HEK293T (cell line): ENCODE measurements at places on chromosomes 6 and 20.

DNA sequence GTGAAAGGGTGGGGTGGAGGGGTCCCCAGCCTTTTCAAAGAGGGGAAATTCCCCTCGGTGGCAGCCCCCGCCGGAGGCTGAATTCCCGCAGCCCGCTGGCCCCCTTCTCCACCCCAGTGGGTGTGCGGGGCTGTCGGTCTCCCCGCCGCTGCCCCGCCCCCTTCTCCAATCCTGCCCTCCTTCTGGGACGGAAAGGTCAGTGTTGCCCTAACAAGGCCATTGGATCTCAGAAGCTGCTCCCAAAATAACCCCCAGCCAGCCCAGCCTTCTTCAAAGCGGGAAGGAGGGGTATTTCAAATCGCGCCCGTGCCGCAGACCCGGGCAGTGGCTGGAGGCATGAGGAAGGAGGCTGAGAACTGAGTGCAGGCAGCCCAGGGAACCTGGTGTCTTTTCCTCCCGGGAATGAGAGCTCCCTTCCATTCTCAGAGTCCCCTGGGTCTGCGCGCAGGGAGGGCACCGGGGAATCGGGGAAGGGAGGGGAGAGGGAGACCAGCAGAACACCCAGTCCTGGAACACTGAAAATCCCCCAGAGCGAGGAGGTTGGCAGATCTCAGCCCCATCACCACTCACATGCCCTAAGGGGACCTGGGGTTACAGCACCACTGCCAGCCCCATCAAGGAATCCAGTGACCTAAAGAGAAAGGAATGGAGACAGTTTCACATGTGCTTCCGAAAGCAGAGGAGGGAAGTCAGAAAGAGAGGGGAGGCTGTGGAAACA, at the start of gene JPH2:
Gene JPH2 (minus strand): TSS at position 135 of the 718 bp plus-strand sequence. CDS start 483 bp downstream, outside the sequence.
- DNase-seq: no peak

- DNase-seq: peak; percentile 3
Observed at GRCh38 chr6:167704396-167704901, 122.3 kb upstream of the AFDN start.

DNA sequence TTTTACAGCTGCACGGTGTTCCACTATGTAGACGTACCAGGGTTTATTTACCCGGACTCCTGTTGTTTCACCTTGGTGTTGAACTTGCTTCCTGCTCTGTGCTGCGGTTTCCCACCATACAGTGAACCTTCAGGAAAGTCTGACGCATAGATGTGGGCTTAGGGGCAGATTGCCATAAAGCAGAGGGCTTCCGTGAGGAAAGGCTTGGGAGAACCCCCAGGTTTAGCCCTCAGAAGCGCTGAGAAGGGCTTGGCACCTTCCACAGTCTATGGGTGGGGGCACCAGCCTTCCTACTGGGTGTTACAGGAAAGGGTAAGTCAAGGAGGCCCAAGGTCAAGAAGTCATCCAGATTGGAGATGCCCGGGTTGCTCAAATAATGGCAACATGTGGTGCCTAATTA, 19.2 kb upstream of the MRPS18A start:
- no peak for DNase-seq

DNA sequence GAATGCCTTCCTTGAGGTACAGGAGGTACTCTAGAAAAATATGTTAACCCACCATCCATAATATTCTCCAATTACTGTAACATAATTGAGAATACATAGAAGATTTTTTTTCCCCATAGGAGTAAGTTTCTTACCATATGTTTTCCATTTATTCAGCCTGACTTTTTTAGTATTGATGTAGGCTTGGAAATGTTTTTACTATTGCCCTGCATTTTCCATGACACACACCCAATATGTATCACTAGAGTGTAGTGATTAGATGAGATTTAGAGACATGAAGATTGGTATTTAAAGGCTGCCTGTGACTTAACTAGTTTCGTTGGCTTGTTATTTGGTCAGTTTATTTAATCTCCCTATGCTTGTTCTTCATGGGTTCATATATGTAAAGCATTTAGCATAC, 39.5 kb downstream of the KCNQ5 start:
- DNase-seq: no peak

- no peak for DNase-seq
Observed at GRCh38 chr20:7505835-7506221, 434.4 kb downstream of the HAO1 start.

DNA sequence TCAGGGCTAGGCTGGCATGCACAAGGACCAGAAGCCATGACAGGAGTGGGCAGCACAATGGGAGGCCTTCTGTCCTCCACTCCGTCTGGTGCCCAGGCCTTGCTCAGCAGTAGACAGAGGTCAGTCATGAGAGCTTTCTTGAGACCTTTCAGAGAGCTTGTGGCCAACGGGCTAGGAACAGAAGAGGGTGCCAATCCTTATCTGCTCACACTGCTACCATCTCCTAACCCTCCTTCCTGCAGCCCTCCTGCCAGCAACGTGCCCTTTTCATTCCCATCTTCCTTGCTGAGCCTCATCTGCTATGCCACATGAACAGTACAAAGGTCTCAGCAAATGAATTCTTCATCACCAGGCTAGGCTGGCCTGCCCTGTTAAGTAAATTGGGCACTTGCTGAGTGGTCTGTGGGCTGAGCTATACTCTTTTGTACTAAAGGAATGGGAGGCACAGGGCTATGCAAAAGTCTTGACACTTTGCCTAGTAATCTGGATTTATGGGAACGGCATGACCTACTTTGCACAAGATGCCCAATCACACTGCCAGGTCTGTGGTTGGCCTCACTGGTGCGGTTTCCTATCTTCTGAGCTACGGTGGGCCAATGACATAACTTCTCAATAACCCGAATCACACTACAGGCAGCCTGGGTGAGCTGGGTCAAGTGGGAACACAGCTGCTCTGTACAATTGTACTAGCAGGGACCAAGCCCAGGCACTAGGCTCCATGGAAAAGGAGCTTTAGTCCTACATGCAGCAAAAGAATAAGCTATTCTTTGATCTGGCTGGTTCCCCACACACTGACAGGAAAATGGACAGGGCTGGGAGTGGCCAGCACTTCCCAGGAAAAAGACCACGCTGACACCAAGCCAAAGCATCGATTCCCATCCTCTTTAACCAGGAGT, 47.8 kb downstream of the ELOVL5 start:
- DNase-seq: no peak

GRCh38 chr6:91664327-91664959, 1077.6 kb upstream of the MAP3K7 start:
- no peak for DNase-seq

DNA sequence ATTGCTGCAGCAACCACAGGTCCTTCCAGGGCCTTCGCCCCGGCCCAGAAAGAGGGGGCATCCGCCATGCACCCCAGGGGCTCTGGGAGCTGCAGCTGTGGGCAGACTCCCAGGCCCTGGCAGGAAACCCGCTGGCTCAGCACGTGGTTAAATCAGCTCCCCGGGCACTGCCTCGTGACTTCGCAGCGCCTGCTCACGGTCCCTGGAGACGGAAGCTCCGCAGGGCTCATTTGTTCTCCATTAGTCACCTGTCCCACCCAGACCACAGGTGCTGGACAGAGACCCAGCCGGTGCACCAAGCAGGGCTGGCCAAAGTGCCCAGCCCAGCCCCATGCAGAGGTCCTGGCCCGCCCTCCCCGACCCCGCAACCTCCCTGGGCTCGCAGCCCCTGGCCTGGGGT, 14.7 kb downstream of the KCNQ2 start:
- no peak for DNase-seq

DNA sequence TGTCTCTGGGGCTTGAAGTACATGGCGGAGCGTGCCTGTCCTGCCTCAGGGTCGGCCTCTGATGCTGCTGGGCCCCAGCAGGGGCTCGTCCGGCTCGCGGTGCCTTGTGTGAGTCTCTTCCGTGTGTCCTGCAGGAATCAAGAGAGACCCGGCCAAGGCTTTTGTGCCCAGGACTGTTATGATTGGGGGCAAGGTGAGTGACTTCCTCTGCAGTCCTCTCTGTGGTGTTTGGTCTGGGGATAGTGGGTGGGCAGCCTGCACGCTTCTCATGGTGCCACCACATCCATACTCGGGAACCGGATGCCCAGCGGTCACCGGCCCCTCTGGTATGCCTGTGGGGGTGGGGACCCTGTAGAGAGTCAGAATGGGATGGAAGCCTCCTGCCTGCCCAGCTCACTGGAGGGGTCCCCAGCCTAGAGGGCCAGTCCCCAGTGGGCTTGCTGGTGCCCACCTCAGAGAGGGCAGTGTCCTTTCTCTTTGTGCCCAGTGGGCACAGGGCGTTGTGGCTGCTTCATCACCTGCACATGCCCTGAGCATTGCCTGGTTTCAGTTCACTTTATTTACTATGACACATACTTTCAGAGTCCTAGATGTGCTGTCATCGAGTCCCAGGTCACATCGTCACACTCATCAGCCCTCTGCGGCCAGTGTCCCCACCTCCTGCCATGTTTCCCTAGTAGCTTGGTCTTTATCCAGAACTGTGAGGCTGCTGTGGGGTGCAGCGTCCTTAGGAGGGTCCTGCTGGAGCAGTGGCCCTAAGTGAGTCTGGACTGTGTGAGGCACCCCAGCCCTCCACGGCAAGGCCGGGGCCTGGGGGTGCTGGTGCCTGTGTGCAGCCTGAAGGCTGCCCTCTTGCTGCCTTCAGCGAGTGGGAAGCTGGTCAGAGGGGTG, 40.7 kb downstream of the PYGB start:
- no peak for DNase-seq

GRCh38 chr6:82123632-82124031, 123.9 kb downstream of the IBTK start:
- DNase-seq: no peak

- peak; percentile 77 for DNase-seq
Observed at GRCh38 chr20:1802385-1803060, 92.7 kb upstream of the SIRPA start.

- DNase-seq: no peak
Observed at GRCh38 chr6:91149956-91150705, 563.3 kb upstream of the MAP3K7 start.

DNA sequence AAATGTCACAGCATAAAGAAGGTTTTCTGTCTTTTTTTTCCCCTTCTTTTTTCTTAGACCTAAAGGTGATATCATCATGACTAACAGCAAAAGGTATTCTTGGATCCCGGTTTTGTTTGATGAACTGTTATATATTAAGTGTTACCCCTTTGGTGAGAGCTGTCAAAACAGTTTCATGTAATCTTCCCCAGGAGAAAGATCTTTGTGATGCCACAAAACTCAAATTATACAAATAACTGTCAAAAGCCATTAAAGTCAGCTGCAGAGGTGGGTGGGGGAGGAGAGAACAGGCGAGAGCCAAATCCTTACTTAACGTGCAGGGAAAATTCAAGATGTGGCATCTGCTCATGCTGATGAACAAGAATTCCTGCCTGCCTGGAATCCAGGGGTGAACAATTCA, 258.2 kb downstream of the BMP7 start:
- DNase-seq: no peak

DNA sequence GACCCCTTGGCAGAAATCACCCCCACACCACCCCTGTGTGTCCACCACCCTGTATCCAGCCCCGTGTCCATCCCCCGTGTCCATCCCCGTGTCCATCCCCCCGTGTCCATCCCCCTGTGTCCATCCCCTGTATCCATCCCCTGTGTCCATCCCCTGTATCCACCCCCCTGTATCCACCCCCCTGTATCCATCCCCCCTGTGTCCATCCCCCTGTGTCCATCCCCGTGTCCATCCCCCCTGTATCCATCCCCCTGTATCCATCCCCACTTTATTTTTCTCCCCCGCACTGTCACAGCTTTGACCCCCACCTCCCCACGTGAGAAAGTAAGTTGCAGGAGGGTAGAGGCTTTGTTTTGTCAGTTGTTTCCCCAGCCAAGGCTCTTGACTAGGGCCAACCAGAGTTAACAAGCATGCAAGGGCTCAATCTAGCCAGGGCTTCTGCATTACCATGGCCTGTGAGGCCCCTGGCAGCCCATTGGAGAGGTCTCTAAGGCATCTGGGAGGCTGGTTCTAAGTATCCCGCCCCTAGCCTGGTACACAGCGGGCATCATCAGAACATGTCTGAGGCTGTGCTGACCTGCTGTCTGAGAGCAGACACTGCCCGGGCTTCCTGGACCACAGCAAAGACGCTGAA, 18.1 kb upstream of the SIRPA start:
- DNase-seq: peak; percentile 52

DNA sequence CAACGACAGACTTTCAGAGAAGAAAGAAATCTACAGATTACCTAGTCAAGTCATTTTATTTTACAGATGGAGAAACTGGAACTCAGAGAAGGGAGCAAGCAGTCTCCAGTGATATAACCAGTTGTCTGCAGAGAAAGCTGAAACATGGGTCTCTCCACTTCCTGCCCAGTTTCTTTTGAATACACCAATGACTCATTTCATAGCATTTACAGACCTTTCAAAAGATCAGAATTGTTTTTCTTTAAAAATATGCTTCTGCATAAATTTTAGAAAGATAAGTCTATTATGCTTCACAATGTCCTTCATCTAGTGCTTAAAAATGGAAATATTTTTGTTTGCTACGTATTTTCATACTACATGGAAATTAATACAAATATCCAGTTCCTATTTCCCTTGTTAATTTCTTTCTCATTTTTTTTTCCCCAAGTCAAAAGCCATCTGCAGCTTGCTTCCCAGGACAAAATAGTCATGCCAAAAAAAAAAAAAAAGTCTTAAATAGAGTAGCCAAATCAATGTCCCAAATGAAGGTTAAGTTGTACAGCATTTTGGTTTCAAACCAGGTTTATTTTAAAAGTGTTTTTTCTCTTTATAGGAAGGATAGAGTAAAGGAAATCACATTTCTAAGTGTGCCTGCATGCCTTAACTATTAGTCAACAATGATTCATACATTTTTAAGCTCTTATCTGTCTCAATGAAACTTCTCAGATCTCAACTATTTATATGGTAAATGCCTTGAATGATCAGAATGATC, 36.9 kb downstream of the ARHGAP18 start:
- no peak for DNase-seq

- DNase-seq: peak; percentile 75
Observed at GRCh38 chr20:41366546-41367392, at the start of gene EMILIN3. Gene EMILIN3, minus strand, starts transcription at chr20:41366818. Its CDS starts 184 bp downstream, at chr20:41366634.

GRCh38 chr6:169232507-169232931, 21.1 kb downstream of the THBS2 start:
- DNase-seq: no peak

DNA sequence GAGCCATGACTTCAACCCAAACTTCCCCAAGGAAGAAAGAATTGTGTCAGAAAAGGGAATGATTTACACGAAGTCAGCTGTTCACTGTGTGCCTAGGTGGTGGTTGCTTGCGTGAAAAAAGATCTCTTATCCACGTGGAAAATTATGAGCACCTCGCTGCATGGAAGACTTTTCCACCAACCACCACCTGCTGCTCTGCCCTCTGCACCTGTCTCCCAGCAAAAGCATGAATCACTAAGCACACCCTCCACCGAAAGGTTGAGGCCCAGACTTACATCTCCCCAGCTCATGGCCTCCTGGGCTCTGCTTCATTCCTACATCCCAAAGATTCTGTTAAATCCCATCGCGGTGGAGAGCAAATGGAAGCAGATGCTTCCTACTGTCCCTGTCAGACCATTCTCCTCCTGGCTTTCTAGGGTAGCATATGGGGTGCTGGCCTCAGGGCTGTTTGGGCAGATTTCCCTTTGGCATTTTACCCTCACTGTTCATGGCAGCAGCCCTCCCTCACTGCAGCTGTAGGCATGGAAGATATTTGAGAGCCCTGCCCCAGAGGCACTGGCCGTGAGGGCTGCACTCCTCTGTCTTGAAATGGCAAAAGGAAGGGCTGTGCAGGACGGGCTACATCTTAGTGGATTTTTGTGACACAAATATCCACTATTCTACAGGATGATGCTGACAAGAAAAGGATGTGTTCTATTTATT, 37.6 kb upstream of the CST5 start:
- DNase-seq: no peak
